ENCODE measurements at places on chromosomes 2 and 18.

- no peak for DNase-seq
These were observed 267.8 kb upstream of the TRIB2 start for GRCh38 chr2:12448846-12449505.

- DNase-seq: no peak
These were observed 12.9 kb upstream of the MGAT4A start for GRCh38 chr2:98743835-98744234.

- DNase-seq: no peak
These were observed 110.6 kb downstream of the NRP2 start for GRCh38 chr2:205792908-205793307.

DNA sequence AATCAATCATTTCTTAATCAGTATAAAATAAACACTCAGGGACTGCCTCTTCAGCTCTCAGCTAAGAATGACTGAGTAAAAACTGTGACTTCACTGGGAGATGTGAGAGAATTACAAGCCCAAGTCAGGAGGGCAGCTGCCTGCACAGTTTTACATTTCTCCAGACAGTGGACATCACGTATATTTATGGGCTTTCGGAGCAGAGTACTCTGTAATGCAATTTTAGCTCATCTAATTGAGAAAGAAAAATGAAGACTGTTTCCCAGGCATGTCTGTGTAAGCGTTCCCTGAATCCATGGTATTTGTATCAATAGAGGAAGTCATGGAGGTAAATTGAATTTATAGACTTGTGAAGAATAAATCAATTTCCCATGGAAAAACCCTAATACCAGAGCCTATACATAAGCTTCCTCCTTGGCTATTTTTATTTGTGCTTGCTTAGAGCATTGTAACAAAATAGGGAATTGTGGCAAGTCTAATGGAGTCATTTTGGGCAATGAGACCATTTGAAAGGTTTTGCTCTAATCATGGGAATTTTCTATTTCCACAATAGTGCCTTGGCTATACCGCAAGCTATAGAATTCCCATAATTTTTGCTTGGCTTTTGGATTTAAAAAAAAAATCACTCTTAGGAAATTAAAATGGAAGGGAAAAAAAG is 87.2 kb downstream of the SLC5A7 start:
- DNase-seq: no peak

- no peak for DNase-seq
These were observed 415.0 kb upstream of the CELF4 start for GRCh38 chr18:37980556-37980955.

GRCh38 chr2:165793779-165794535 is at the start of gene GALNT3:
TSS of gene GALNT3 (minus strand) at chr2:165794247. CDS start at chr2:165770700, 23,547 bp downstream.
- peak; percentile 45 for DNase-seq

- no peak for DNase-seq
These were observed 7.4 kb downstream of the THNSL2 start for GRCh38 chr2:88177556-88177955.

DNA sequence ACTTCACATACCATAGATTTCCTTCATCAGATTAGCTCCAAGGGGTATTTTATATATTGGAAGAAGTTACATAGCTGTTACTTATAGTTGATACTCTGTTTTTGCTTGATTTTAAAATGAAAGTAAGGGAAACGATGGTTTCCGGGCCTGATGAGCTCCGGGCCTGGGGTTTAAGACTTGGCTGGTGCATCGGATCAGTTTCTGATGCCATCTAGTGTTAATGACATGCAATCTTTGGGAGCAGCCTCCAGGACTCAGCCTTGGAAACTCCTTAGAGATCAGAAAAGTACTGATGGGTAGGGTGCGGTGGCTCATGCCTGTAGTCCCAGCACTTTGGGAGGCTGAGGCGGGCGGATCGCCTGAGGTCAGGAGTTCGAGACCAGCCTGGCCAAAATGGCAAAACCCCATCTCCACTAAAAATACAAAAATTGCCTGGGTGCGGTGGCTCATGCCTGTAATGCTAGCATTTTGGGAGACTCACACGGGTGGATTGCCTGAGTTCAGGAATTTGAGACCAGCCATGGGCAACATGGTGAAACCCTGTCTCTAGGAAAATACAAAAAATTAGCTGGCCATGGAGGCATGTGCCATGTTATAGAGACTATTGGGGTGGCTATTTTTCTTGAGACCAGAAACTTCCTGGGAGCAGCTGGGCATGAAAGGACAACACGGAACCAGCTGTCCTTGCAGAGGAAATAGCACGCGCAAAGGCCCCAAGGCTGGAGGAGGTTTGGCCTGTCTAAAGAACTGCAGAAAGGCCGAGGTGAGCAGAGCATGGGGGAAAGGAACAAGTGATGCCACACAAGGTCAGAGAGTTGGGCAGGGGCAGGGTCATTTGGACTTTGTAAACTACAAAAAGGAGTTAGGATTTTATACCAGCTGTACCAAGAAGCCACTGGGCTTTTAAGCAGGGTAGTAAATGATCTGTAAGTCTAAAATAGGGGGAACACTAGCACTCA is 46.9 kb upstream of the CNOT11 start:
- DNase-seq: peak; percentile 56

DNA sequence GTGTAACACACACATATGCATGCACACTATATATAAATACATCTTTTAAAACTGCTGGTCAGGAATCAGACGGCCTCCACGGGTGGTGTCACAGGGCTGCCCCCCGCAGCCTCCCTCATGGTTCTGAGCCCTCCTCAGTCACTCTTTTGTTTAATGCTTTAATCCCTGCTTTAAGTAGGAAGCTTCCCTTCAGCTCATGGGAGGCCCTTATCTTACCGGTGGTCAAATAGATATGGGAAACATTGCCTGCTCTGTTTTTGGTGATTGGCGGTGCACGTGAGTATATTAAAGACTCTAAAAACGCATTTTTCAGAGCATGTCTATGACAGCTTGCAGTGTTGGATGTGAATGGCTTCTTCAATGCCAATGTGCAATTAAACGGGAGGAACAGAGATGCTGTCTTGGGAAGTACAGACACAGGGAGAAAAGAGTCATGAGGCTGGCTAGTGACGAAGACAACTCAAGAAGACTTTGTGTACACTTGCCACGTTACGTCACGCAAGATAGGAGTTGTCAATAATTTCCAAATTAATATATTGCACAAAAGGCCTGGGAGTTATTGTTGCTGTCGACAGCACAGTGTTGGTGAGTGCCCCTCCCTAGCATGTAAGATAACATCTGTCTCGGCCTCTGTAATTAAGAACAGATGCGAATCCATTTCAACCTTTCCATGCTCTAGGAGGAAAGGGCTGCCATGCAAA is 23.3 kb downstream of the GNLY start:
- no peak for DNase-seq

DNA sequence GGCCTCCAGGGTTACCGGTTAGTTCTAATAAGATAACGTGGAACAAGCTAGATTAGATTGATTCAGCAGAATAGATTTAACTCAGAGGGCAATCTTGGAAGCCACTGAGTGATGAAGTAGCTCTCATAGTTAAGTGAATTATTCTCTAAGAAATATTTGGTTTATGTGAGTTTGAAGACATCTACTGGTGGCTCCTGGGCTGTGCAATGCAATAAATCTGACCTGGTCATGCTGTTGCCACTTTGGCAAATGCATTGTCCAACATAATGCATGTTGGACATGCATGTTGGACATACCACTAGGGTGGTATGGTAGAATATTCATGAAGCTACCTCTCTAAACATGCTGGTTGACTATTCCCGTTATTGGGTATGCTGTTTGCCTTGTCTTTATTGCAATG is 493.7 kb upstream of the VRK2 start:
- no peak for DNase-seq

DNA sequence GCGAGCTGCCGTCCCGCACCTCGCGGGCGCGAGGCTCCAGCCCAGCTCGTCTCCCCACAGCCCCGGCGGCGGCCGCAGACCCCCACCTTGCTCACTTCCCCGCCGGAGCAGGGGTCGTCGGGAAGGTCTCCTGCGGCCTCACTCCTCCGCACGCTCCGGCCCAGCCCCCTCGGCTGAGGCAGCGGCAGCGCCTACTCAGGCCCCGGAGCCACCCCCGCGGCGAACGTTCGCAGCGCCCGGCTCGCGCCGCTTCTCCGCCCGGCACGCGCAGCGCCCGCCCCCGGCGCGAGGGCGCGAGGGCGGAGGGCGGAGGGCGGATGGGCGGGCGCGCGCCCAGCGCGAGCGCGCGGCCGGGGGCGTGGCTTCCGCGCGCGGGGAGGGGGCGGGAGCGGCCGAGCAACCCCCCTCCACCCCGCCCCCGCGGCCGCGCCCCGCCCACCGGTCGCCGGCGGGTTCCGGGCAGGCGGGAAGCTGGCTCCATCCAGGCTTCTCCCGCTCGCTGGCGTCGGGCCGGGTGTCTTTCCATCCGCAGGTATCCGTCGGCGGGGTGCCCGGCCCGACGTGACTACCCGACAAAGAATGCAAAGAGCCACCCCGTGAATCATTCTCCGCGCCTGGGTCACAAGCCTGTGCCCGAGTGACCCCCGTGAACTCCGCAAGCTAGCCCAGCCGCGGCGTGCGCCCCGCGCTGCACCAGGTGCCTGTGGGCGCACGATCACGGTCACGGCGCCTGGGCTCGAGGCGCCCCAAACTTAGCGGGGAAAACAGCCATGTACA is at the start of gene DTNB:
TSS of gene DTNB (minus strand) at position 278 of the 777 bp plus-strand sequence. CDS start 20,917 bp downstream, outside the sequence.
- DNase-seq: peak; percentile 94

DNA sequence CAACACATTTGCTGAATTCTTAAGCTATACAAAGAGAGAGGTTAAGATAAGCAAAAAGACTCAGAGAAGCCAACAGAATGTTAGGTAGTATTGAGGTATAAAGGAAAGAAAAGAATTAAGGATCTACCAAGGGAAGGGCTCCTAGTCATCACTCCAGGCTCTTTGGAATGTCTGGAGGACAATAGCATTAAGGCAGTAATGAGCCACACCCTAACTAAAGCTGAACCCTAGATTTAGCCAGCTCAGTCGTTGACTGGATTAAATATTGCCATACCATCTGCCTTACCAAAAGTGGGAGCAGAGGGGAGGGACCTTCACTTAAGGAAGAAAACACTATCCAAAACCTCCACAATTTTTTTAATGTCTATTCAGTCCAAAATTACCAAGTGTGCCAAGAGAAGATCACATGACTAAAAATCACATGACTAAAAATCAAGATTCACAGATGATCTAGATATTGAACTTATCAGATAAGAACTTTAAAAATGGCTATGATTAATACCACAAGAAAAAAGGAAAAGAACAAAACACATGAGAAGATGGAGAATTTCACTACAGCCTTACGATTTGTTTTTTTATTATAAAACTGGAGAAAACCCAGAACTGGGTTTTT is 59.7 kb downstream of the EXOC6B start:
- no peak for DNase-seq

DNA sequence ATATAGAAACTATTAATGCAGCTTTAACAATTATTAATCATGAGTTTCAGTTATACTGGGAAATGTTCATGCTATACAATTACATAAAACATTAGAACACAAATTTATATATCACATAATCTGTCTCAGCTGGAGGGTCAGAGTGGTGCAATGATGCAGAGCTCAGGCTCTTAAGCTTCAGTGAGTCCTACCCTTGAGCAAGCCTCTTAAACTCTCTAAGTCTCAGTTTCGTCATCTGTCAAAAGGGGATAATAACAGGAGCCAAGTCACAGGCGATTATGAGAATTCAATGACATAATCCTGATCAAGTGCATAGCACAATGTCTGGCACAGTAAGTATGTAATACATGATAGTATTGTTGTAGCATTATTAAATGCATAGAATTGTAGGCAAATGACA is 46.0 kb downstream of the LAMA1 start:
- no peak for DNase-seq

DNA sequence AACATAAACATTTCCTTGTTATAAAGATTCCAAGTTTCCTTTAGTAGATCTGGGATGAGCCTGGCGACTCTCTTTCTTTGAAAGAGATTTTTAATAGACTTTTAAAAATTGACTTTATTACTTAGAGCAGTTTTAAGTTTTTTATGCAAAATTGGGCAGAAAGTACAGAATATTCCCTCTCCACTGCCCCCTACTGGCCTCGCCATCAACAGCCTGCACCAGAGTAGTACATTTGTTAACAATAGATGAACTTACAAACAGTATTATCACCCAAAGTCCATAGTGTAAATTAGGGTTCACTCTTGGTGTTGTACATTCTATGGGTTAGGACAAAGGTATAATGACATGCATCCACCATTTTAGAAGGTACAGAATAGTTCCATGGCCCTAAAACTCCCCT is 3.9 kb downstream of the MAP3K19 start:
- no peak for DNase-seq

GRCh38 chr2:240128608-240129145 is 7.4 kb downstream of the COPS9 start:
- no peak for DNase-seq

DNA sequence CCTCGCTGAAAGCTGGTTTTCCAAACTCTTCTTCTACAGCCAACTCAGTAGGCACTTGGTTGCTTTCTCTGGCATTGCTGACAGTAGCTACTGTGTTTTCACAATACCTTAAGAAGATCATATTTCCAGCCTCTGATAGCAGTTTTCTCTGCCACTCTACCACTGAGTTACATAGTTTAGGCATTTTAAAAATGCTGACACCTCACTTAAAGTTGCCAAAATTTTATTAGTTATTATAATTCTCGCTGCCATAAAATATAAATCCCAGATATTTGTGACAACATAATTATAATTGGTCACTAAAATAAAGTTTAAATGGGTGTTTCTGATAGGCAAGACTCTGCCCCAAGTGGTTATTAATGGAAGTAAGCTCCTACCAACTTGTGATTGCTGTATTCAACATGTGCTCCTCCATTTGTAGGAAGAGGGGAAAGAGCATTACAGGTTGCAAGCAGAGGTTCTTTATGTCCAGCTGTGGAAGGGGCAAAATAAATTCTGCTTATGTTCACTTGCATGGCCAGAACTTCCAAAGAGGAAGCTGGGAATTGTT is 1202.8 kb downstream of the CNTNAP5 start:
- DNase-seq: no peak

GRCh38 chr2:73759904-73760303 is 20.0 kb downstream of the DUSP11 start:
- no peak for DNase-seq

- no peak for DNase-seq
These were observed 64.0 kb upstream of the ZNF516 start for GRCh38 chr18:76558881-76559667.

- DNase-seq: no peak
These were observed 111.7 kb upstream of the AGAP1 start for GRCh38 chr2:235382179-235382578.

DNA sequence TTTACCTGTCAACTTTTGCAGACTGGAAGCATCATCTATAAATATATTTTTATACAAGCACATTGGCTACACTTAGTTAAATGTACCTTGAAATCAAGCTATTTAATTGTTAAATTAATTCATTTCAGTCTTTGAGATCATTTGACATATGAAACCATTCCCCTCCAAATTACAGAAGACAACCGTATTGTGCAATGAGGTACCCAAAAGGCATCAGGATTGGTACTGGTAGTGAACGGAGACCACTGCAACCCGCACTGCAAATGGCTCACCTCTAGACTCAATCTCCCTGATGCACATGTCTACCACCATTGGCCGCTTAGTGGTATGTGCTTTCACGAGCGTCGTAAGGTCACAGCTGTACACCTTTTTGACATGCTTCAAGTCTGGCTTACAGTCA is 47.8 kb upstream of the CHRNA1 start:
- DNase-seq: no peak

DNA sequence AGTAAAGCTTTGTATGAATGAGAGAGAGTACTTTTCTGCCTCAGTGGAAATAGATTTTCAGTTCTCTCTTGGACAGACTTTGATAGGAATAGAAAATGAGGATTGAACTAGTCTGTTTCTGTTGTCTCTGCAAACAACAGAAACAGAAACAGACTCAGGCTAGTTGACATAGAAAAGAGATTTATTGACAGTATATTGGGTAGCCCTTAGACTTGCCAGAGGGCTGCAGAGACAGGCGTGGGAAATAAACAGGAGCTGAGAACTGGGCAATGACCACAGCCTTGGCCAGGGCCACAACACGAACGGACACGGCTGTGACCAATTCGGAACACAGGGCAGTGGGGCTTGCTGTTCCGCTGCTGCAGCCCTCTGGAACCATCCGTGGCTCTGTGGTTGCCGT is 30.5 kb upstream of the YWHAQ start:
- no peak for DNase-seq
